H9 (cell line): ENCODE measurements at places on chromosomes 16 and 17. TPM values are rescaled to one million over a fixed set of nuclear protein-coding genes. Genes with fewer than 3 reads are reported as not detected.

DNA sequence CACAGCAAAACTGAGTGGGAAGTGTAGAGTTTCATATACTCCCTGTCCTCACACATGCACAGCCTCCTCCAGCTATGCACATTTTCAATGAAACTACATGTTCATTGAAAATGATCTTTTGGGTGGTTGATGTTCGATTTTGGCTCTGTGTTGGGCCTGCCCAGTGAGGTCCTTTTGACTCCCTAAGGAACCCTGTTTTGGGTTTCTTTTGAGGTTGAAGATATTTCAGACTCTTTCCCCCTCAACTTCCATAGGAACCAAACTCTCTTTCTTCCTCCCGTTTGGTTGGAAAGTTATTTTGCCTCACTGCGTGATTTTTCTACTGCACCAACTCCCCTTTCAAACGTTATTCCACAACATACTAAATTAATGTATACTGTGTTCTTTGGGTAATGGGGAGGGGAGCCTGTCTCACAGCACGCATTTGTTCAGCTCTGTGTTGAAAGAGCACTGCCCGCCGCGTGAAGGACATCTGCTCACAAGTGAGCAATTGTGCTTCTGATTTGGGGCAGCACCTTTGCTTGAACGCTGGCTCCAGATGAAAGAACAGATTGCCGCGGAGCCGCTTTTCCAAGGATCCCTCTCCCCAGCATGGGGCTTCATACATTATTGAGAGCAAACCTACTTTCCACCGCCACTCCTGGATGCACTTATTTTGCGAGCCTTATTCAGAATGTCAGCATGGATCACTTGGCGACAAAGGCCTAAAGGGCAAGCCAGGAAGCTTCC, 385.9 kb downstream of the WWOX start:
- no peak for DNase-seq
- H3K27me3 ChIP-seq: no peaks in the 10 kb centered on the region
- no peaks in the 10 kb centered on the region for H3K4me1 ChIP-seq
- no peak overlapping the region for H3K4me3 ChIP-seq
- H3K36me3 ChIP-seq: no peaks in the 10 kb centered on the region

DNA sequence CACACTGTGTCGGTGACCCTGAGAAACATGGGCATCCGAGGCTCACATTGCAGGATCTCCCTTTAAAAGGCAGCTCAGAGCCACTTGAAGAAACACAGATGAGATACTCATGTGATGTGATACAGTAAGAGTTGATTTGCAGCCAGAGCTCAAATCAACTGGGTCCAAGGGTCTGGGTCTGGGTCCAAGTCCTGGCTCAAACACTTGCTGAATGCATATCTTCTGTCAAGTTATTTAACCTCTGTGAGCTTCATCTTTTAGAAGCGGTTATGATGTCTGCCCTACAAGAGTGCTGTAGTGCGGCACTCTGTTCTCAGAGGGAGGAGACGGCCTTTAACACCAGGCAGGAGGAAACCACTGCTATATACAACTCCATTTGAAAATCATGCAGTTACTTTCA, 6.4 kb downstream of the KRT38 start:
- H3K36me3 ChIP-seq: no peaks in the 10 kb centered on the region
- H3K4me1 ChIP-seq: no peaks in the 10 kb centered on the region
- H3K27ac ChIP-seq: no peak overlapping the region
- H3K4me3 ChIP-seq: no peak overlapping the region
- no peaks in the 10 kb centered on the region for H3K27me3 ChIP-seq

Gene CNGB1
- total RNA-seq: not detected in 2 replicates

Gene MPHOSPH6
- total RNA-seq: 38.3 and 39.0 TPM in 2 replicates

Gene TBC1D3C
- total RNA-seq: not detected in 2 replicates

Gene PITPNM3
- 2.7 and 3.4 TPM in 2 replicates for total RNA-seq
